Fibroblast of skin of right biceps (primary cell): ENCODE measurements at places on chromosomes 2 and 18.

GRCh38 chr2:44351088-44351487, 10.2 kb downstream of the PREPL start:
- DNase-seq, result peak; percentile 20

DNA sequence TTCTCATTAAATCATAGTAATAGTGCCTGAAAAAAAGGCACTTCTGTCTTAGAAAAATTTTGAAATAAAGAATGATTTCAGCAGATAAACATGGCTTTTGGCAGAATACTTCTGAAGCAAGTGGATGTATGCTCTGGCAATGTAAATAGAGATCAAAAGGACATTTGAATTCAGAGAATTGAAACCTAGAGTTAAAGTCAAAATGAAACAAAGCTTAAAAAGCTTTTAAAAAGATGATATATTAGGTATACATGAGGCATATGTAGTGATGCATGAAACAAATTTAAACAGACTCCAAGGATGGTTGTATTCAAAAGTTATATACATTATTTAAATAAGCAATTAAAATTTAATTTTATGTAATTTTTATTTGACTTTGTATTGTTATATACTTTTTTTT, 1344.5 kb upstream of the TMEFF2 start:
- no peak for DNase-seq

GRCh38 chr2:240686460-240686859, 3.8 kb upstream of the AQP12B start:
- DNase-seq, result no peak

DNA sequence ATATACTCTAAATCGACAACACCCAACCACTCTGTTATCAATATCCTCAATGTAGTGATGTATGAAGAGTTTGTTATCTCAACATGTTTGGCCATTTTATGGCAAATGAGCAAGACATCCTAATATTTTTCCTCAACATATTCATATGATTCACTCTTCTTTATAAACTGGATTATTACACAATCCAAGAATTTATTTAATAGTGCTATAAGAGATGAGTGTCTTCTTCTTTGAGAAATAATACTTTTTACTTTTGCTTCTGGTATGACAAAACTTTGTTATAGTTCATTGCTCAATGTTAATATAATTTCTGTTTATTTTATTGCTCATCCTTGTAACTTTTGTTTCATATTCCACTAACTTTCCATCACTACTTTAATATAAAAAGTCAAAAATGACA, 44.3 kb downstream of the SCN9A start:
- no peak for DNase-seq

GRCh38 chr2:27281855-27282559, at the start of gene TRIM54:
TSS of gene TRIM54 (plus strand) at chr2:27282429. CDS start at chr2:27282732, 303 bp downstream.
- DNase-seq, result no peak

DNA sequence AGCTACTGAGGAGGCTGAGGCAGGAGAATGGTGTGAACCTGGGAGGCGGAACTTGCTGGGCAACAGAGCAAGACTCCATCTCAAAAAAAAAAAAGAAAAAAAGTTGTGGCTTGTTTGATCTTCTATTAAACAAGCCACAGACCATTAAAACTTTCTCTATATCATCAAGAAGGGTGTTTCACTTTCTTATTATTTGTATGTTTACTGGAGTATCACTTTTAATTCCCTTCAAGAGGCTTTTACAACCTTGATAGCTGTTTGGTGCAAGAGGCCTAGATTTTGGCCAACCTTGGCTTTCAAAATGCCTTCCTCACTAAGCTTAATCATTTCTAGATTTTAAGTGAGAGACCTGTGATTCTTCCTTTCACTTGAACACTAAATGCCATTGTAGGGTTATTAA, 339.1 kb downstream of the TSN start:
- DNase-seq, result no peak

GRCh38 chr2:116952254-116952653, 862.2 kb upstream of the DDX18 start:
- DNase-seq, result peak; percentile 0

GRCh38 chr2:105721991-105722511, 22.7 kb upstream of the NCK2 start:
- no peak for DNase-seq

- peak; percentile 83 for DNase-seq
Measured at GRCh38 chr2:17083902-17084301, 418.3 kb upstream of the CYRIA start.

- peak; percentile 16 for DNase-seq
Measured at GRCh38 chr2:199988151-199988550, 32.8 kb downstream of the MAIP1 start.

DNA sequence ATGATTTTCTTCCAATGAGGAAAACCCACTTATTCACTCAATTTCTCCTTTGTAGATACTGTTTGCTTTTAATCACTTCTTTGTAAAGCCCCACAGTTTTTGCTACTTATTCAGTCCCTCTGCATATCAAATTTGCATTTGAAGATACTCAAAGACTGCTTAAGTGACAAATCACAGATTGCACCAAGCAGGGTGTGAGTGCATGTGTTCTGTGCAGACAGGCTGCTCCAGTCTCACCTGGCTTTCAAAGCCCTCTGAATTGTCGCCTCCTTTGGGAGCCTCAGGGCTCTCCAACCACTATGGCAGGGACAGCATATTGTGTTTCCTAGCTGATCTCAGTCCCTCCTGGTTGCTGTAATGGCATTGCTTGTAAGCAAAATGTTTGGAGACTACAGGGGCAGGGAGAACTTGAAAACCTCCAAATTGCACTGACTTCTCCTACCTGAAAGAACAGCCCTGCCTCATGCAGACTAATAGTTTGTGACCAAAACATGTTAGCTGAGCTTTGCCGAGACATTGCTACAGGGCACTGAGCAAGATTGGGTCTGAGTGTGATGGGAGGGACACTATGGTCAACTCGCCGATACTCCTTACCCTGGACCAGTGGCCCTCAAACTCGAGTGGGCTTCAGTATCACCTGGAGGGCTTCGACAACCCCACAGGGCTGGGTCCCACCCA, 96.8 kb downstream of the POLE4 start:
- no peak for DNase-seq
